ENCODE measurements at places on chromosomes 2 and 18.

- no peak for DNase-seq
Observed at GRCh38 chr18:46320928-46321711, 216.9 kb downstream of the HAUS1 start.

DNA sequence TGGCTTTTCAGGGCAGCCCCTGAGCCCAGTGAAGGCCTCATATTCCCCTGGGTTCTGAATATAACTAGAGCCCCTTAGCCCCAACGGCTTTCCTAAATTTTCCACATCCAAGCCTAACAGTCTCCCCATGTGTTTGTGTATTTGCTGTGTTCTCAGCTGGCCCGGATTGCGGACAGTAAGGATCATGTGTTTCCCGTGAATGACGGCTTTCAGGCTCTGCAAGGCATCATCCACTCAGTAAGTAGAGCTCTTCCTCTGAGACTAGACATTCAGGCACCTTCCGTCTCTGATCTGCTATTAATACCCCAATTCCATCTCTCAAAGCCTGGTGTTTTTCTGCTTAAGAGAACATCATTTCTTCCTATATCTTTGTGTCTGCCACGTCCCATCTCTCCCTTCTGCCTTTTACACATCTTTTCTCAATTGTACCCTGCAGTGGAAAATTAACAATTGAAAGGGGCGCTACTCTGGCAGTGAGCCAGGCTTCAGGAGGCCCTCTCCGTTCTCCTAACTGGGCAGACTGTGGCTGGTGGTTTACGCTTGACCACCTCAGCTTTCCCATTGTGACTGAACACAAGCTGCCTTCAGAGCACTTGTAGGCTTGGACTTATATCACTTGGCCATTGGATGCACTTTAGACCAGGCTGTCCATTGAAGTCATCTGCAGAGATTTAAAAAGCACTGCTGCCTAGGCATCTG lies 64.4 kb downstream of the ANTXR1 start:
- DNase-seq, result no peak

DNA sequence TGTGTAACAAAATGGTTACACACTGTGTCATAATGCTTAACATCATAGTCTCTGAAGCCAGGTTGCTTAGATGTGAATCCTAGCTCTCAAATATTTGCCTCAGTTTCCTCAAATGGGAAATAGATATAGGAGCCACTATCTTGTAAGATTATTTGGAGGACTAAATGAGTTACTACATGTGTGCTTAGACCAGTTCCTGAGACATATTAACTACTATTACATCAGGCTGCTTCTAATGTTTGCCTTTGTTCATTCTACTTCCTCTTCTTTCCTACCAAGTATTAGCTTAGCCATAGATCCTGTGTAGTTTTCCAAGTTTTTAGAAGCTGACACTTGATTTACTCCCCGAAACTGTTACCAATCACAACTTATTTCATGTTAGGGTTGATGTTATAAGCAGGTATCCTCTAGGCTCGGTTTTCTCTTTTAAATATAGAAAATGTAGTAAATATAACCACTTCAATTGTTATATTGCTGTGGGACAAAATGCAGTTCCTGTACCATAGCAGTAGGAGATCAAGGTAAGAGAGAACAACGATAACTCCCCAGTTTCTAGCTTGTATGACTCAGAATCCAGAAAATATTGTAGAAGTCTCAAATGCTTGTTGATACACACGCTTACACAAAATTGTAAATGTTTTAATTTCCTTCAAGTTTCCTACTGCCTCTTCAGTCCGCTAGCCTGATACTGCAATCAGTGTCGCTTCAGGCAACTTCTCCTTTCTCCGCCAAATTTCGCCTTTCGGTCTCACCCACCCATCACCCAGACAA lies 751 bp upstream of the DNAJC10 start:
- peak; percentile 46 for DNase-seq

GRCh38 chr18:74724186-74724585 lies 126.5 kb downstream of the ZNF407 start:
- no peak for DNase-seq

- peak; percentile 87 for DNase-seq
Observed at GRCh38 chr2:9739531-9739964, 103.7 kb upstream of the TAF1B start.

DNA sequence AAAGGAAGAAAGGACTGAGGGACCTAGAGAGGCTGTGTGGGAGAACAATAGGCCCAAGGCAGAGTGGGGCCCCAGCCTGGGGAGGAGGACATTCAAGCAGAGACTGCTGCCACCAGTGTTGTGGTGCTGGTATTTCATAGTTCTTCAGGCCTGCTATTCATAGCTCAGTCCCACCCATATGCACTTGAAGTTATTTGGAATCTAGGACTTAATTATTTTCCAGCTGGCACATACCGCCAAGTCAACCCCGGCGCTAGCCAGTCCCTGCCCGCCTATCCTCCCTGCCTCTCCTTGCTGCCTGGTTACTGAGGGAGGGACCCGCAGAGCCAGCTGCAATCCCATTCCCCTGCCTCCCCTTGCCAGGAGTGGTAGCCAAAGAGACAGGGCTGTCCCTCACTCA lies 141.2 kb downstream of the CABLES1 start:
- no peak for DNase-seq

GRCh38 chr2:10310309-10310888 lies 7.7 kb downstream of the HPCAL1 start:
- no peak for DNase-seq

DNA sequence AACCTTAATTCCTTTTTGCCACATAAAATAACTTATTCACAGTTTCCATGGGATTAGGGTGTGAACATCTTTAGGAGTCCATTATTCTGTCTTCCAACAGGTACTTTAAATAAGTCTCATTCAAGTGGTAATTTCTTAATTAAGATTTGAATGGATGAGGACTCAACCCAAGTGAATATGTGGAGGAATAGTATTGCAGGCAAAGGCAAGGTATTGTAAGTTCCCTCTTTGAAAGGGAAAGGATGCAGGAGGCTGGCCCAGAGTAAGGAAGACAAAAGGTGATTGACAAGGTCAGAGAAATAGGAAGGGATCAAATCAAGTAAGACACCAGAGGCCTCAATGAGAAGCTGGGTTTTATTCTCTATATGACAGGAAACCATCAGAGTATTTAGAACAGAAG lies 238.2 kb upstream of the RBMS1 start:
- DNase-seq, result no peak

DNA sequence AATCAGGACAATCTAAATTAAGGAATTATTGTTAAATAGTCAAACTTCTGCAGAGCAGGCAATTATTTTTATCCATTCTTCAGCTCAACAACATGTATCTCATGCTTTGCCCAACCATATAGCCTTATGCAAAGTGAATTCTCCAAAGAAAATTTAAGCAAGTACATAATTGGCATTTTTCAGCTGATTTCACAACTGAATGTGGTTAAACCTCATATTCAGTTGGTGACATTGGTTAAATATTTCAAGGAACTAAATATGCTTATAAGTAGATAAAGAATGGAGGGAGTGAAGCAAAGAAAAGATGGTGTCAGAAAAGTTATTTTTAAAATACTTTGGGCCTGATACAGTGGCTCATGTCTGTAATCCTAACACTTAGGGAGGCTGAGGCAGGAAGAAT lies 816.2 kb downstream of the NRXN1 start:
- no peak for DNase-seq

DNA sequence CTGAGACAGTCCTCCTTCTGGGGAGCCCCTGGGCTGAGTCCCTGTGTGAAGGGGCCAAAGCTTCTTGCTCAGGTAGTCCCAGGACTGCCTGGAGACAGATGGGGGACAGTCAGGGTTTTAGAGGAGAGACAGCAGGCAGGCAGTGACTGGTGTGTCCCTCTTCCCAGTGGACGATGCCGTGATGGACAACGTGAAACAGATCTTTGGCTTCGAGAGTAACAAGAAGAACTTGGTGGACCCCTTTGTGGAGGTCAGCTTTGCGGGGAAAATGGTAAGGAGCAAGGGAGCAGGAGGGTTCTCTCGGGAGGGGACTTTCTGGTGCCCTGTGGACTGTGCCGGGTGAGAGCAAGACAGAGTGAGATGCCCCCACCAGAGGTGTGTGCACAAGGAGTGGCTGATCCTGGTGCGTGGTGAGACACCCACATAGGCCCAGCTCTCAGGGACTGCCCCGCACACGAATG lies 74.8 kb downstream of the DYSF start:
- no peak for DNase-seq

GRCh38 chr2:190679813-190680591 lies 31.1 kb downstream of the NAB1 start:
- no peak for DNase-seq

GRCh38 chr2:200443916-200444315 lies 66.0 kb downstream of the KCTD18 start:
- DNase-seq, result no peak

- no peak for DNase-seq
Observed at GRCh38 chr2:166900700-166901099, 12.4 kb downstream of the XIRP2 start.

DNA sequence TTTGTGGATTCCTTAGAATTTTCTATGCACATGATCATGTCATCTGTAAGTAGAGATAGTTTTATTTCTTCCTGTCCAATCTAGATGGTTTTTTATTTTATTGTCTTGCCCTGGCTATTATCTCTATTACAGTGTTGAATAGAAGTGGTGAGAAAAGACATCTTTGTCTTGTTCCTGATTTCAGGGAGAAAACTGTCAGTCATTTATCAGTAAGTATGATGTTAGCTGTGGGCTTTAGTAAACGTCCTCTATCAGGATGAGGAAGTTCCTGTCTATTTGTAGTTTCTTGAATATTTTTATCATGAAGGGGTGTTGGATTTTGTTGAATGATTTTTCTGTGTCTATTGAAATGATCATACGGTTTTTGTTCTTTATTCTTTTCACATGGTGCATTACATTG lies 5.3 kb downstream of the PLEKHH2 start:
- no peak for DNase-seq

GRCh38 chr2:96537734-96538486 lies 1.4 kb downstream of the ARID5A start:
- no peak for DNase-seq

GRCh38 chr2:163664610-163665009 lies 71.2 kb downstream of the FIGN start:
- no peak for DNase-seq

DNA sequence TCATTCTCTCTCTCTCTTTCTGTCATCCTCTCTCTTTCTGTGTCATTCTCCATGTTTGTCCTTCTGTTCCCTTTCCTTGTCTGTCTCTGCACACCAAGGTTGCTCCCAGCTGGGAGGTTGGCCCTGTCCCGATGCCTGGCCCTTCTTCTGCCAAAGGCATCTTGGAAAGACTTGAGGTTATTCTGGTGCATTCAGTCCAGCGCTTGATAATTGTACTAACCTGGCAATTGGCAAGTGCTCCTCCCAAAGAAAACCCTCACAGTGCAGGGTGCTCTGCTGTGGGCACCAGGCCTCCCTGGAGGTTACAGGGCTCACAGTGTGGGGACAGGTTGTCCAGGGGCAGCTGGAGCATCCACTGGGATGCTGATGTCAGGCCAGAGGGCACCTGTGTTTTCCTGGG lies 95.4 kb downstream of the GLI2 start:
- DNase-seq, result no peak

GRCh38 chr2:148967578-148967977 lies 70.9 kb upstream of the LYPD6B start:
- peak; percentile 7 for DNase-seq

- DNase-seq, result no peak
Observed at GRCh38 chr2:73215254-73215653, 1.2 kb downstream of the SMYD5 start.

DNA sequence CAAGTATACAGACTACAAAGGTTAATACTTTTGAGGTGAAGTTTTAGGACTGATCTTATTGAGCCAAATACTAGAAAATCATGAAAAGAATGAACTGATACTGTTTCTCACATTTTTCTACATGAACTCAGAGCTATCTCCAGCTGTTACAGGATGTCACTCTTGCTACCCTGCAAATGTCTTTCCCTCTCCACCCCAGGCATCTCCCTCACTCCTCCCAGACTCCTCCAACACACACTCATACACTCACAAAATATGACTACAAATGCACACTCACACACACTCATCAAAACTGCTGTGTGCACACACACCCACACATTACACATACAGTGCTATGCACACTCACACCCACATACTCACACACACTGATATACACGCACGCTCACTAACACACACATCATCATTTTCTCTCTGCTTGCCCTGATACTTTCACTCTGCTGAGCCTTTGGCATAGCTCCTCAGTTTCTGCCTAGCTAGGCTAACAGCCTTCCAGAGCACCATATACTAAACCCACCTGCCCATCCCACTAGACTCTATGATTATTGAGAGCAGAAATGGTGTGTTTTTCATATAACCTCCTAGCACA lies 273.3 kb downstream of the CD226 start:
- no peak for DNase-seq

- DNase-seq, result no peak
Observed at GRCh38 chr2:239193401-239193811, 207.4 kb downstream of the HDAC4 start.

- DNase-seq, result no peak
Observed at GRCh38 chr2:214217136-214217535, 193.7 kb upstream of the VWC2L start.

DNA sequence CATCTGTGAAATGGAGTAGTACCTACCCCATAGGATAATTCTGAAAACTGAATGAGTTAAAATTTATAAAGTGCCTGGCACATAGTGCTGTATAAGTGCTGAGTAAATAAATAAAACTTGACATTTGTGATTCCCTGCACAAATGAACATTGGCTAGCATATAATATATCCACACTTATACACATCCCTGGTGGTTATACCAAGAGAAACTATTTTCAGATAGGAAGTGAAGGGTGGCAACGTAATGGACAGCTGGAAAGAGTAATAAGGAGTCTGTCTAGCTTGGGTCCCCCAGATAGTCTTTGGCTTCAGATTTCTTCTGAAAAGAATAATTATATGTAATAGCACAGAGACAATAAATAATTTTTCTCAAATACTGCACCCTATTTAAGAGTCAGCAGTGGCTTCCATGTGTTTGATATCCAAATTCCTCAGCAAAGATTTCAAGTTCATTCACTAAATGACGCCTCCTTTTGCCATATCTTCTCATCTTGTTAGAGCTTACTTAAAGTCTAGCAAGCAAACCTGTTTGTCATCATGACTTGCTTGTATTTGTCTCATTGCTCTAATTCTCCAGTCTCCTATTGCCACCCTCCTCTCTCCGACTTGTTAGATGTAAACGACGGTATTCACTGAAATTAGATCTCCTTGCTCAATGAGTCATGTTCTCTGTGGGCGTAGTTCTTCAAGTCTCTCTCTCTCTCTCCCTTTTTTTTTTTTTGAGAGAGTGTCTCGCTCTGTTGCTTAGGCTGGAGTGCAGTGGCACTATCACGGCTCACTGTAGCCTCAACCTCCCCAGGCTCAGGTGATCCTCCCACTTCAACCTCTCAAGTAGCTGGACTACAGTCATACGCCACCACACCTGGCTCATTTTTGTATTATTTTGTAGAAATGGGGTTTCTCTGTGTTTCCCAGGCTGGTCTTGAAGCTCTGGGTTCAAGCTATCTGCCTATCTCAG lies 8.7 kb upstream of the ADGRF3 start:
- DNase-seq, result no peak

DNA sequence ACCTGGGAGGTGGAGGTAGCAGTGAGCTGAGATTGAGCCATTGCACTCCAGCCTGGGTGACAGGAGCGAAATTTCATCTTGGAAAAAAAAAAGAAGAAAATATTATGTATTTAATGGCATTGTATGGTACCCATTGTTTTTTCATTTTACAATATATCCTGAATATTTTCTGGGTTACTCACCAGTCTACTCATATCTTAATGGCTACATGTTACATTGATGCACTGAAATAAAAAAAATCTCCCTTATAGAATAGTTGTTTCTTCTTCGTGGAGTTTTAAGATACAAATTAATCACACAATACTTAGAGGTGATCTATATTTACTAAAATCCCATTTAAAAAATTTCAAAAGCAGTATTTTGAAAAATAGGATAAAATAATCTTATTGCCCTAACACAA lies 66.3 kb upstream of the XPO1 start:
- peak; percentile 52 for DNase-seq

GRCh38 chr2:160510617-160511016 lies 17.0 kb upstream of the RBMS1 start:
- DNase-seq, result no peak

All from kidney capillary endothelial cell (primary cell).